CD8-positive, alpha-beta T cell (primary cell): ENCODE measurements at places on chromosomes 7 and 10.

GRCh38 chr7:64621656-64622055, 44.3 kb upstream of the ZNF107 start:
- DNase-seq = no peak

GRCh38 chr10:101080933-101081931, 19.4 kb downstream of the KAZALD1 start:
- no peak for DNase-seq

GRCh38 chr10:131920151-131920550, 19.3 kb downstream of the PPP2R2D start:
- DNase-seq = no peak

DNA sequence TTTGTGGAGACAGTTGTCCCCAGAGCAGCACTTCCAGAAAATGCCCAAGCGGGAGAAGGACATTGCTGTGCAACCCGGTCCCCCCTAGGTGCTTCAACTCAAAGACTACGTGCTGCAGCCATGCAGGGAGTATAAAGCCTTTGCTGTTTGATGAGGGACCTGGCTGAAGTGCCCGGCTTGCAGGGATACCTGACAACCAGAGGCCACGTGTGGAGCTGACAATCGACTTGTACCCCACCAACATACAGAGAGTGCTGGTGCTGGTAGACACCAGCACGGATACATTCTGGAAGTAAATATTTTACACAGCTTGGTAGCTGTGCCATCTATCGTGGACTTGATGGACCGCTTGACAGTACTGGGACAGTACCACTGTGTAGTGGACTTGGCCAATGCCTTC, 240.6 kb downstream of the CACNA2D1 start:
- DNase-seq = no peak
